ENCODE measurements at places on chromosomes 4 and X.

GRCh38 chr4:105107095-105107856, 39.4 kb upstream of the TET2 start:
- DNase-seq = no peak

DNA sequence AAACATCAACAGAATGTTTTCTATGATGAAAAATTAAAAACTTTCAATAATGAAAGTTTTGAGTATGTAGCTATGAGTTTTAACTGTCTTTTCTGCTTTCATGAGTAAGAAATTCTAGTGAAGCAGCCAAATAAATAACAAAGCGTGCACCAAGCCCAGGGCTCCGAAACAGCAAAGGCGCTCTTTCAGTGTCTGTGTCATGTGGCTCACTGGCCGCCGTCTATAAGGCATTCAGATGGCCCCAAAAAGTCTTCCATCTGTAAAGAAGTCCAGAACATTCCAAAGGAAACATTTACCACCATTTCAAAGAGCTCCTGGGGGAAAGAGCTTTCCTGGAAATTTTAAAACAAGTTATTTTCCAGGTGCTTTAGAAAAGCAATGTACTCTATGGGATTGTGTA, 139.9 kb downstream of the AFAP1 start:
- DNase-seq = no peak

DNA sequence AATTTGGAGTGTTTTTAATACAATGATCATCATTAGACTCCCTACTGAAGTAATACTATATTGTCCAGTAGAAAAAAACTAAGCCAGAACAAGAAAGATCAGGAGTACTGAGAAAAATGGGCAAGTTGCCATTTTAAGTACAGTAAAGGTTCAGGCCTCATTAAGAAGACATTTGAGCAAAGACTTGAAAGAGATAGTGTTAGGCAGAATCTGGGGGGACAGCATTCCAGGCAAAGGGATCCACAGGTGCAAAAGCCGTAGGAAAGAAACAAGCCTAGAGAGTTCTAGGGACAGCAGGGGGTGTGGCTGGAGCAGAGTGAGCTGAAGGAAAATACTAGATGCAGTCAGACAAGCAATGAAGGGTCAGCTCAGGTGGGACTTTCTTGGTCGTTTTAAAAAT, 58.1 kb upstream of the INTU start:
- DNase-seq = no peak

DNA sequence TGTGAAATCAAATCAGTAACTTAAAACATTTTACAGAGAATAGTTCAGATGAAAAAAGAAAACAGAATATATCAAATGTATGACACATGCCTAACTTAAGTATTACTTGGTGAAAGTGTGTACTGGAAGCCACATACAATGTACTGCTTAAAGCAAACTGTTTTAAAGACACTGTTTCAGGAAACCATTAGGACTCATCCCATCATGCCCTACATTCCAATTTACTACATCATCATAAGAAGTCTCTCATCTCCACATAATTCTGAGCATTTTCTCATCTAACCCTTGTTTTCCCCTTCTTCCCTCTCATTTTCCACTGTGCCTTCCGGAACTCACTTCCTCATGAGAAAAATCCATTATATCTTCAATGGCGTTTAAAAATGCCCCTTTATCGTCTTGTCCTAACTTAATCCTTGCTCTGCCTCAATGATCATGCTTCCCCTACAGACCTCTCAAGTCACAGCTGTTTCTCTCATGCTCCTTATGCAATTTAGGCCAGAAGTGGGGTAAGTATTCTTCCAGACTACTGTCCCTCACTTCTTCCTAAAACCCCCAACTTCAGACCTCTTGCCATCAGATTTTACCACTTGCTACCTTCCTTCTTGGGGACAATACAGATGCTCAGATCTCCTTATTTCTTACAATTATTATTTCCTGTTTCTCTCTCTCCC, 26.8 kb upstream of the FGF5 start:
- DNase-seq = no peak

GRCh38 chr4:69787879-69788278, 27.5 kb upstream of the SULT1B1 start:
- DNase-seq = no peak

DNA sequence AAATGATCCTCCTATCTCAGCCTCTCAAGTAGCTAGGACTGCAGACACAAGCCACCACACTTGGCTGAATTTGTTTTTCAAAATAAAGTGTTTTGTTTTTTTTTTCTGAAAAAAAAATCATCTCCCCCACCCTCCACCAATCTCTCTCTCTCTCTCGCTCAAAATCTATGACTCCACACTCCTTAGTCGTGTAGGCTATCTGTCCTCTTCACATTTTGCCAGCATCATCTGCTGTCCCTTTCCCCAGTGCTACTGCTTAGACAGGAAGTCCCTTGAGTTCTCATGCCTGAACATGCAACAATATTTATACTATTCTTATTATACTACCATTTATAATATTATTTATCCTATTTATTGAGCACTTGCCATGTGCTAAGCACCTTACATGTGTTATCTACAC, 80.7 kb upstream of the TMEM164 start:
- no peak for DNase-seq

- no peak for DNase-seq
Observed at GRCh38 chrX:103780336-103781061, 3.9 kb downstream of the PLP1 start.

DNA sequence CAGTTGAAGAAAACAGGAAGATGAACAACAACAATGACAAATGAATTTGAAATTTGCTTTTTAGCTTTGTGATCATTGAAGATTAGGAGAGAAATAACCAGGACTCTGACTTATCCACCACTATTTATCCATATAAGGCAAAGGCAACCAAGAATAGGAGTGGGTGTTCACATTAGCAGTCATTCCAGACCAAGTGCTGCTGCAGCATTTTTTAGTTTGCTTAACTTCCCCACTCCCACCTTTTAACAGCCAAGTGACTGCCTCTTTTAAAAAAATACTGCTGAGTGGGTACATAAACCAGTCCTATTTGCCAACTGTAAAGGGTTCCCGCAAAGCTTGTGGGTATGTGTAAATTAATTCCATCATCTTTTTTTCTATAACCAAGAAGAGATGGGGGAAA, 230.9 kb downstream of the IQCM start:
- no peak for DNase-seq

DNA sequence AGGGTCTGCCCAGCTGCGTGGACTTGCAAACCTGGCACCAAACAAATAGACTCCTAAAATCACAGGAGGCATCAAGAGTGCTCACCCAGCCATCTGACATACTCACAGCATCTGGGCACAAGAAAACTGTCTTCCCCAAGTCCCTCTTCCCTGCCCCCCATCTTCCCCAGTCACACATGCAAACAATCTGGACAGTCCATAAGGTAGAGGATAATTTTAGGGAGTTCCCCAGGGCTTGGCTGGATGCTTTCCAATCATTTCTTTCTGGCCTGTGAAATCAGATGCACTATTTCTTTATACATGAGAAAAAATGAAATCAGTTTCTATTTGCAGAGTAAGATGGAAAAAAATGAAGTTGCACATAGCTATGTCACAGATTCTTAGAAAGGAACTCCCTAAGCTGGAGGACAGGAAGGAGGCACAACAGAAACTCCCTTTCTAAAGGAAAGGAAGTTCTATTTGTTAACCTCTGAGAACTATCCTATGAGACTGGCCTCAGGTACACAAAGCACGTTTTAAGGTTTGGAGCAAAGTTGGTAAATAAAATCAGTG, 342.3 kb downstream of the HNRNPD start:
- DNase-seq = no peak

DNA sequence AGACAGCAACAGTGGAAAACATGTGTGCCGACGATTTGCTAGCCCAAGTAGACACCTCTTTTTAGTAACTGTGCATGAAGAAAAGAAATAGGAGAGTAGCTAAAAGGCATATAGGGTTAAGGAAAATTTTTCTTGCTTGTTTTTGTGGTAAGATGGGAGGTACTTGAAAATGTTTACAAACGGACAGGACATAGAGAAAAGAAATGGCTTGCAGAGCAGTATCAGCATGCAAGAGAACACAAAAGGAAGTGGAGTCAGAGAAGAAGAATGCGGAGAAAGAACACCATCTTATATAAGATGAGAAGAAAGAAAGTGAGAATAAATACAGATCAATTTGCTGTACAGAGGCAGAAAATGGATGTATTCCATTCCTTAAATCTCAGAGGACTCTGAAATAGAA, 263.7 kb upstream of the ETNPPL start:
- DNase-seq = no peak

- no peak for DNase-seq
Observed at GRCh38 chr4:183431614-183432013, 12.8 kb upstream of the CDKN2AIP start.

GRCh38 chrX:40663078-40663740, 15.8 kb upstream of the CXorf38 start:
- DNase-seq = no peak

- peak; percentile 60 for DNase-seq
Observed at GRCh38 chrX:69305333-69306062, 140.2 kb upstream of the PJA1 start.

GRCh38 chr4:40178672-40179071, 18.2 kb upstream of the RHOH start:
- DNase-seq = no peak

DNA sequence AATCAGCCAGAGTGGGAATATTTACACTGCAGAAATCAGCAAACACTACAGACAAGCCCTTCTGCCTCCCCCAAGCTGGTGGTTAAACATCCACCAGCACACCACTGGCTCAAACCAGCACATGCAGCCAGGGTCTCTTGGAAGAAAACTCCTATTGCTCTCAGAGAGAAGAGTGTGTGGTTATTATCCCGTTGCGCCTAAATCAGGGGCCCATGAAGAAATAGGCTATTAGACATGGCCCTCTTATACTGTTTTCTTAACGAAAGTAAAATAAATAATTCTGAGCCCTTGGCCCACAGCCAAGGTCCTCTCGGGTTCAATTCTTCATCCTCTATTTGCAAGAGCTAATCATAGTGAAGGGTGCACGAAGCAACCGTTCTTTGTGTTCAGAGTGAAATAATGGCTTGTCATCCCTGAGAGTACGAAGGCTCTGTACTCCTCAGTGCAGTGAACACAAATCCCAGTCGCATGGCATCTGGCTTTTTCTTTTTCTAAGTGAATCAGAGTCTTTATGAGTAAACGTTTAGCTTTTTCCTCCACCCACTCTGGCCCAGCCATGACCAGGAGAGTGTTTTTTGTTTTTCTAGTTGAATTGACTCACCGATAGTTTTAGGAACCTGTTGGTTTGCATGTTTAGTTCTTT, 33.4 kb upstream of the RBM47 start:
- no peak for DNase-seq

GRCh38 chr4:77880784-77881183, 18.2 kb downstream of the MRPL1 start:
- DNase-seq = no peak

GRCh38 chr4:52948057-52948423, 85.9 kb downstream of the RASL11B start:
- DNase-seq = no peak

DNA sequence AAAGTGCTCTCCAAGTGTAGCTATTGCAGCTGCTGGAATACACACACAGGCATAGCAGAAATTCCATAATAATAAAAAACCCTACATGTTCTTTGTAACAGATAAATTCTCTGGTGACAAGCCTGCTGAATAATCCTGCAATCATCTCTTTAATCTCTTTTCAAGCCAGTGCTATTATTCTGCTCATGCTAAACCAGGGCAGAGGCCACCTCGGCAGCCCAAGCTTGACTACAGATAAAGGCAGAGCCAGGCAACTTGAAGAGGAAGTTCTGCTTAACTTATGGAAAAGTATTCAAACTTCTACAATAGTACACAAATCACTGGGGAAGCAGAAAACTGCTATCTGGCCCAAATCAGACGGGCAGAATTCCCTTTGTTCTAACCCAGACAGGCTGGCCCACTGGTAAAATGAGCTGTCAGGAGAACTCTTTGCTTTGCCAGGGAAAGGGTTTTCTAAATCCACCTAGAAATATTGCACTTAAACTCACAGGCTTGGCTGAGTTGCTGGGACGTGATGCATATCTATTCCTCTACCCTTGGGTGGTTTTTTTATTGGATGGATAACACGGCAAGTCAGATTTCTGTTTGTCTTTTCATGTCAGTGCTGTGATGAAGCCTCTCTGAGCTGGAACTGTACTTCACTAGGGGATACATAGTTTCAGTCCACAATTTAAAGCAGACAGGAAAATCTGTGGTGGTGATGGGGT, 70.5 kb downstream of the GATB start:
- no peak for DNase-seq

DNA sequence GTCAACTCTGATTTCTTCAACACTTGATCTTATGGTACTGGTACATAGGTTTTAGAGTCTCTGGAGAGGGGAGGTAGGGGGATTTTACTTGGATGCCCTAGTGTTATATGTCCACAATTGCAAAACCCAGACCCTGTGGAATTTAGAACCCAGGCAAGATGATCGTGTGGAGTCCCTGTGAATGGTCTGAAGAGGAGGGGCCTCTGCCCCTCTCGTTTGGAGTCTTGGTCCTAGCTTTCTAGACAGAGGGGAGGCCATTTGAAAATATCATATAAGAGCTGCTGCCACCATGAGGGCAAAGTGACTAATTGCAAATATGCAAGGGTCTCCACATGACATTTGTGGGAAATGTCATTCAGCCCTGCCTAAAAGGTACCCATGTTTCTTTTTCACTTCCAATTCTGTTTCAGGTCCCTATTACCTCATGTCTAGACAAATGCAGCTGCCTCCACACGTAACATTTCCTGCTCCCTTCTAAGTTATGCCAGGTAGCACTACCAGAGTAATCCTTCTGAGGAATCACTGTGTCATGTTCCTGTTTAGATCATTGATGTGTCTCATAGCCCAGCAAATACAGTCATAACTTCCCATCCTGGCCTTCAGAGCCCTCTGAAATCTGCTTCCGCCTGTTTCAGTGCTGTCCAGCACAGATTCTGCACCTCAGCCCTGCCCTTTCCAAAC, 126.8 kb downstream of the KLHL8 start:
- no peak for DNase-seq
